ENCODE measurements at places on chromosomes 12 and 14.

GRCh38 chr12:24661657-24662096 lies 287.2 kb downstream of the BCAT1 start:
- DNase-seq: no peak

DNA sequence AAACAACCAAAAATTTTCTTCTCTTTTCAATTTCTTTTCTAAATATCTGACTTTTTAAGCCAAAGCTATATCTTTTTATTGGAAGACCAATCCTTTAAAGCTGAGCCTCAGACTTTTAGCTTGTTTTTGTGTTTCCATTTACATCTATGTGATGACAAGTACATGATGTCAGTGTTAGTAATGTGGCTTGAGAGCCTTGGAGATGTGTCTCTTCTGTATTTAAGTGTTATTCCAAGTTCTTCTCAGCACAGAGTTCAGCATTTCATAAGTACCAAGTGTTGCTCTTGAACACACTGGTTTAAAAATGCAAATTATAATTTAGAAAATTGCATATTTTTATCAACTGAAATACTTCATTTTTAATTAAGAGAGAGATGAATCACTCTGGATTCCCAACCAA lies 948.9 kb upstream of the FLRT2 start:
- DNase-seq: no peak

DNA sequence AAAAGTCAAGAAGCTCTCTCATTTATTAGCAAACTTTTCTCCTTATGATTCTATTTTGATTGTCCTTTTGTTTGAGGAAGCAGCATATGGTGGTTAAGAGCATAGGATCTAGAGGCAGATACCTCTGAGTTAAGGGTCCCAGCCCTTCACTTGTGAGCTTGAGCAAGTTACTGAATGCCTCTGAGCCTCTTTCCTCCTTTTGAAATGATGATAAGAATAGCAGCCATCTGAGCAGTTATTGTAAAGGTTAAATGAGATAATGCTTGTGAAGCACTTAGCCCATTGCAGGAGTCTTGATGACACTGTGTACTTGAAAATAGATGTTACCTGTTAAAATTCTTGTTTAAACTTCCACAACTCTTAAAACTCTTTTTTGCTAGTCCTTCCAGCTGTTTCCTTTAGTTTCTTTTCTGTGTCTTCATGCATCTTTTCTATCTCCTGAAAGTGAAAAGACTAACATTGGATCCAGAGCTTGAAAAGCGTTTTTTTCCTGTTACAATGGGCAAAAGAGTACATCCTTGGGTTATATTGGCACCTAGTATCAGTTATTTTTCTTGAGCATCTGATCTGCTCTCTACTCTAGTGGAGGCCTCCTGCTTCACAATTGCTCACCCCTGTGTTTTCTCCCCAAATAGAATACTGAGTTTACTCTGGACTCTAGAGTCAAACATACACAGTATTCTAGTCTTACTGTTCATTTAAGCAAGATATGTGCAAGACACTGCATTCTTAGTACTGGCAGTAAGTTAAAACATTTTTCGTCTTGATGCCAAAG lies 3.1 kb downstream of the HIF1A start:
- no peak for DNase-seq

GRCh38 chr14:64562436-64562835 lies 12.7 kb downstream of the PPP1R36 start:
- no peak for DNase-seq

DNA sequence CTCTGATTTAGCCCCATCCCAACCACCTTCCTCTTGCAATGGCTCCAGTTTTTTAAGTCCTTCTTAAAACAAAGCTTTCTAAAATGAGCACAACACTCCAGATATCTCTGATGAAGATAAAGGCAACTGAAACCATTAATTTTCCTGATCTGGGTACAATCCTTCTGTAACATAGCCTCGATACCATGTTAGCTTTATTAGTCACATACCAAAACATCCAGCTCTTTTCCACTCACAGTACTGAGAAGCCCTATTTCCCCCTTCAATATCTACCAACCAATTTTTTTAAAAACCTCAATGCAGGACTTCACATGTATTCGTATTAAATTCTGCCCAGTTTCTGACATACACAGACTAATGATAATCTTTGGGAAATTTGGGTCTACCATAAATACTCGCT lies 105.9 kb downstream of the MED13L start:
- no peak for DNase-seq

DNA sequence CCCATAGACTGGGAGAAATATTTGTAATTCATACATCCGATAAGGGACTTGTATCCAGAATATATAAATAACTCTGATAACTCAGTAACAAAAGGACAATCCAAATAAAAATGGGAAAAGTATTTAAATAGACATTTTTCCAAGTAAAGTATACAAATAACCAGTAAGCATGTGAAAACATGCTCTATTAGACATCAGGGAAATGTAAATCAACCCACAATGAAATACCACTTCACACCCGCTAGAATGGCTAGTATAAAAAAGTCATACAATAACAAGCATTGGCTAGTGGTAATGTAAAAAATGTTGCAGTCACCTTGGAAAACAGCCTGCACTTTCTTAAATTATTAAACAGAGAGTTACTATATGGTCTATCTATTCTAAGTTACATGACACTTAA lies 650.7 kb downstream of the C12orf50 start:
- no peak for DNase-seq

GRCh38 chr12:82756303-82756702 lies 69.6 kb downstream of the TMTC2 start:
- no peak for DNase-seq

DNA sequence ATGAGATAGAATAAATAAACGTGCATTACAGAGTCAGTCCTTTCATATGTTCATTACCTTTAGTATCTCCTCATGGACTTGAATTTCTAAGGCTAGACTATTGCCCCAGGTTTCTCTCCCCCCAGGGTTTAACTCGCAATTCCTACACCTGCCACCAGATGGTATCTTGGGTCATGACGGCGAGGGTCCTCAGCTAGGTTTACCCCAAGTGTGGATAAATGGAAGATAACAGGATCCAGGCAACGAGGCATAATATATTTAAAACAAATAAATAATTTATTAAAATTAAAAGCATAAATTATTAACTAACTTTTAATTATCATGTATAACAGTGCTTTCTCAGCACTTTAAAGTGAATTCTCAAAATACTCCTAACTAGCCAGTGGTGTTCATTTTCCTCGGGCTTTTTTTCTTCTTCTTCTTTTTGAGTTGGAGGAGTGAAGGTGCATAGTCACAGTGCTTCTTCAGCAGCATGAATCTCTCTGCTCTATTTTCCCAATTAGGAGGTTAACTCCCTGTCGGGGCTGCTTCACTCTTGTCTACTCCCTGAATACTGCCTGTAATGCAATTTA lies 243.5 kb upstream of the CAND1 start:
- DNase-seq: peak; percentile 40

DNA sequence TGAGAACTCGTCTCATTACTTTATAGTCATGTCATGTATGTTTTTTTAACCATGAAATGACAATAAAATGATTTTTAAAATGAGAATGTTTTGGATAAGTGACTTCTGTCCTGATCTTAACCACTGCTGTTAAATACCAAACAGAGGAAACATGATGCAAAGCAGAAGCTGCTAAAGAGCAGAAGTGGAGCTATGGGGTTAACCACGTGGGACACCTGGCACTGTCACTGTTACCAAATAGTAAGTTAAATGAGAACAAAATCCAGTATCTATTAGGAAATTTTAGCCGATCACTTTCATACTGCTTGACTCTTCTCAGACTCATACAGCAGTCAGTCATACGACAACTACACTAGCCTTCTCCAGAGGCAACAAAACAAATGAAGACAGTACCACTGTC lies 82.4 kb downstream of the SCAF11 start:
- DNase-seq: peak; percentile 25

DNA sequence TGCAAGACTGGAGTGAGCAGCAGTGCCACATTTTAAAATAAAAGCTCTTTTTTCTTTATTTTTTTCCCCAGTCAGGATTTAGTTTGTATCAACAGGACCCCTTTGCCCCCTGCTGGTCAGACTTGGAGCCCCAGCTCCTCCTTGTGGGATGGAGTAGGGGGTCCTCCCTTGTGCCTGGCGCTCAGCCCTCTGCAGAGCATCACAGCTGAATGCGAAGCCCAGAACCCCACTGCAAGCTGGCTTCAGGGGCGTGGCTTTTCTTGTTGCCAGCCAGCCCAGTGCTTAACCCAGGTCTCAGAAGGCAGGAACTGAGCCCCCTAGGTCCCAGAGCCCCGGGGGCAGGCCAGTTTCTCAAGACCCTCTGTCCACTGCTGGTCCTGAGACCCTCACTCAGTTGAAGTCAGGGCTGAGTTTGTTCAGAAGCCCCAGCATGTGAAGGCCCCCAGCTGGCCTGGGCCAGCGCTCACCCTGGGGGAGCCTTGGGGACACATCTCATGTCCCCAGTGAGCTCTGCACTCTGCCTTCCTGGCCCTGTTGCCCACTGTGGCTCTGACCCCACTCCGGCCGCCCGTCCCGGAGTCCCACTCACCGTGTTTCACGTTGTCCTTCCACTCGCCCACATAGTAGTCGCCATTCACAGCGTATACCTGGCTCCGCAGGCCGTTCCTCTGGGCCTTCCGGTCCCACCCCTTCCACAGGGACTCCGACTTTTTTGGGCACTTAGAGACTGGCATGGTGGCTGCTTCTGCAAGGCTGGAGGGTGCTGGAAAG lies 519 bp downstream of the MORN3 start:
- no peak for DNase-seq

- no peak for DNase-seq
Observed at GRCh38 chr12:16564675-16565074, 41.3 kb downstream of the LMO3 start.

- peak; percentile 27 for DNase-seq
Observed at GRCh38 chr12:123267991-123268843, 3.4 kb downstream of the CDK2AP1 start.

- DNase-seq: no peak
Observed at GRCh38 chr14:59529189-59529588, 44.9 kb downstream of the JKAMP start.

DNA sequence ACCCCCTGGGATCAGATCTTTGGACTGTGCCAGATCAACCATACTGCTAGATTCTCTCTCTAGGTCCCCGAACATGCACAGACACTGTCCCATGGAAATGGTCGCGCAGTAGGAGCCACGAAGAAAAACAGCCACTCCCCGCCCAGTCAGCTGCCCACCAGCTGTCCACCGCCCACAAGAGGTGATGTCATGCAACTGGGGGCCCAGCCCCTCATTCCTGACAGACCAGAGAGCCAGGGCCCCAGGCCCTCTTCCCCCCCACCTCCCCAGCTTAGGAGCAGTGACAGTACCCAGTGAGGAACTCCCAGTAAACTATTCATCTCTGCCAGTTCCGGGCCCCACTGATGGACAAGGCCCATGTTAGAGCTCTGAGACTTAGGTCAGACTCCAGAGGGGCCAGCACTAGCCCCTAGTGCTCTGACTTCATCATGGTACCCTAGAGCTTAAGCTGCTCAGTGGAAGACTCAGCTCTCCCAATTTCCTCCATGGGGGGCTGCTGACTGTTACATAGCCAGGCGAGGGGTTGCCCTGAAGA lies 3.7 kb upstream of the TAMALIN start:
- DNase-seq: no peak

- no peak for DNase-seq
Observed at GRCh38 chr12:51666696-51667095, 75.7 kb downstream of the SCN8A start.

- no peak for DNase-seq
Observed at GRCh38 chr12:96192926-96193573, 1.1 kb upstream of the ELK3 start.

GRCh38 chr12:122062832-122063693 lies 15.5 kb upstream of the MLXIP start:
- DNase-seq: no peak

DNA sequence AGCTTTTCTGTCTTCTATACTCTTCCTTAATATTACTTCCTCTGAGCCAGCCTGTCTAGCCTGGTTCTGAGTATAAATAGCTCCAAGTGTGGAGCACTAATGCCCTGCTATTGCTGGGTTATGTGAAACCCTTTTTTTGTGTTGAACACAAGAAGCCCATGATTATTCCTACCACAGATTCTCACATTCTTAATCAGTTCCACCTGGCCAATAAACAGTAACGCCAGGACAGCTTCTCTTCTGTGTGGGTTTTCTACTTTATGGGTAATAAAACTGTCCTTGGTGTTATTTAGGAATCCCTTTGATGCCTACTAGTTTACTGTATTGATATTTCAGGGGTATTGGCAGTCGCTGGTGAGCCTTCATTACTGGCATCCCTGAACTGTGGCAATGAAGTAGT lies 48.9 kb upstream of the LRIG3 start:
- no peak for DNase-seq

DNA sequence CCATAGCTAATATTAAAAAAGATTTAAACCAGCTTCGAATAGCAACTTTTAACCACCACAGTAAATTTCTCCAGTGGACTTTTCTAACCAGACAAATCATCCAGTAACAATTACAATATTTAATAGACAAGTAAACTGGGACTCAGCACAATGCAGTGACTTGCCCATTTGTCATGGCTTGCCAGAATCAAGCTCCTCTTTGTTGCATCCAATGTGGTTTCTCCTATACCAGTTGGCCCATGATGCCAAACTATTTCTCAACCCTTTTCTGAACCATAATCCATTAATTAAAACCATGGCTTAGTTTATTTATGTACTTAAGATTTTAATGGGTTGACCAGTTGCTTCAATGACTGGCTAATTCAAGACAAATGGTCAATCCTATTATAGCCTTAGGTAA lies 64.4 kb downstream of the DIO2 start:
- DNase-seq: no peak

DNA sequence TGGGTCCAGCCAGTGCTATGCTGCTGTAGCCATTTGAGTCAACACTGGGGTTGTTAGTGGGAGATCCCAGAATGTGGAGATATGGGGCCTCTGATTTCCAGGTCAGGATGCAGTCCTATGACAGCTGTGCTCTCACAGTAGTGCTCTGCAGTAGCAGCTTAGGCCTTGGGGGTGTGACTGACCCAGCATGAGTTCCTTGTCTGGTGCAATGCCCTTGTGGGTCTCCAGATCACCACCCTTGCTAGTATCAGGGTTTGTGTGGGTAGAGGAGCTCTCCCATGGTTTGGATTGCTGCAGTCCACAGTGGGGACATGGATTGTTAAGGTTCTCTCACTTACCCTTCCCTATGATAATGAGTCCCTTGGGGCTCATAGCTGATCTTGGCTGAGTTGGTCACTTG lies 113.7 kb downstream of the RAD51B start:
- DNase-seq: no peak

All from GM10248 (cell line).